ENCODE measurements at places on chromosomes 7 and 10.

DNA sequence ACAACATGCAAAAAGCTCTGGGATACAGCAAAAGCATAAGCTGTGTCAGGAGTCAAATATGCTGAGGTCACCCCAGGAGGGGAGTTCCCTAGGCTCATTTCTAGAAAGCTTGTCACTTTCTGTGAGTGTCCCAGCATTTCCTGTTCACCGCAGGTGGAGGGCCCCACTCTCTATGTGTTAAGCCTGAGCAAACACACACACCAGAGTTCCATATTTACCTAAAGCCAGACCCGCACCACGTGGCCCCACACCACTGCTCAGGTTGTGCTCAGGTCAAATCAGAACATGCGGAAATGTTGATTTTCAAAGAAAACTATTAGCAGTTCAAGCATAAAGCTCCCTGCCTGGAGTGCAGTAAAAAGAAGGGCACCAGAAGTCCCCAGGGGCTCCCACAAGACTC, 259.6 kb upstream of the PPP2R2D start:
- DNase-seq: no peak

- no peak for DNase-seq
Observed at GRCh38 chr7:132063800-132064199, 507.4 kb upstream of the PODXL start.

GRCh38 chr10:7053195-7053594, 357.6 kb downstream of the SFMBT2 start:
- no peak for DNase-seq

- no peak for DNase-seq
Observed at GRCh38 chr7:1355568-1356340, 103.5 kb downstream of the MICALL2 start.

GRCh38 chr10:8182806-8183205, 128.3 kb downstream of the GATA3 start:
- no peak for DNase-seq

- no peak for DNase-seq
Observed at GRCh38 chr10:113057948-113058522, 108.0 kb downstream of the TCF7L2 start.

DNA sequence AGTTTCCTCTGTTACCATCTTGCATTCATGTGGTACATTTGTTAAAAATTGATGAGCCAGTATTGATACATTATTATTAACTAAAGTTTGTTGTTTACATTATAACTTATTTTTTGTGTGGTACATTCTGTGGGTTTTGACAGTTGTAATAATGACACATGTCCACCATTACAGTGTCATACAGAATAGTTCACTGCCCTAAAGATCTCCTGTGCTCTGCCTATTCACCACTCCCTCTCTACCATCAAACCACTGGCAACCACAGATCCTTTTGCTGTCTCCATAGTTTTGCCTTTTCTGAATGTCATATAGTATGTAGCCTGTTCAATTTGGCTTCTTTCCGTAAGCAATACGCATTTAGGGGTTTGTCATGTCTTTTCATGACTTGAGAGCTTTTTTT, 156.9 kb downstream of the PHF14 start:
- no peak for DNase-seq

- peak; percentile 58 for DNase-seq
Observed at GRCh38 chr7:131109759-131110296, 217.8 kb upstream of the MKLN1 start.

DNA sequence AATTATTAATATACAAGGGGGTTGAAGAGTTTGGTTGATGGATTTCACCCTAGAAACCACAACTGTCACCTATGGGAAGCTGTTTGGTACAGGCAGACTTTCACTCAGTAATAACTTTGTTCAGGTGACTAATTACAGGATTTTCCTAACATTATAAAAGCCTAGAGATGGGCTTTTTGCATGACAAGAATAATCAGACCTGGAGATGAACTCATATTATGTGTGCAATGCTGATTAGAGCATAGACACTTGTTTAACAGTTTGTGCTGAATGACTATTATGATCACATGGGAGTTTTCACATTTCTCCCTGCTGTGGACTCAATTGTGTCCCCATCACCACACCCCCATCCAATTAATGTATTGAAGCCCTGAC, 90.2 kb upstream of the STEAP4 start:
- DNase-seq: no peak

- DNase-seq: no peak
Observed at GRCh38 chr10:1543596-1543995, 193.7 kb downstream of the ADARB2 start.

DNA sequence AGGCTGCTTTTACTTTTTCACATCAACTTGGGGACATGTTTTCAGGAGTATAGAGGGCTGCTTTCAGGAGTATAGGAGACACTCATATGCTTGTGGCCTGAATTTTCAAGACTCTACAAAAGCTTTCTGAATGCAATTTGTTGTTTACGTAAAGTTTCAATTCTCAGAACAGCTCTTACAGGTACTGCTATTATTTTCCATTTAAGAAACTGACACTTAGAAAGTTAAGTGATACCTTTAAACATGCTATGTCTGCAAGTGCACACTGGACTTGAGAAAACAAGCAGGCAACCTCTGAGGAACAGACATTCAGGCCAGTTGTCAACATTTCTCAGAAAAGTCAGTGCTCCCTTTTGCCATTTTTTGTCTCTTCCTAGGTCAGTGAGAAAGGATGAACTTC, 70.0 kb upstream of the PHYHIPL start:
- DNase-seq: no peak

DNA sequence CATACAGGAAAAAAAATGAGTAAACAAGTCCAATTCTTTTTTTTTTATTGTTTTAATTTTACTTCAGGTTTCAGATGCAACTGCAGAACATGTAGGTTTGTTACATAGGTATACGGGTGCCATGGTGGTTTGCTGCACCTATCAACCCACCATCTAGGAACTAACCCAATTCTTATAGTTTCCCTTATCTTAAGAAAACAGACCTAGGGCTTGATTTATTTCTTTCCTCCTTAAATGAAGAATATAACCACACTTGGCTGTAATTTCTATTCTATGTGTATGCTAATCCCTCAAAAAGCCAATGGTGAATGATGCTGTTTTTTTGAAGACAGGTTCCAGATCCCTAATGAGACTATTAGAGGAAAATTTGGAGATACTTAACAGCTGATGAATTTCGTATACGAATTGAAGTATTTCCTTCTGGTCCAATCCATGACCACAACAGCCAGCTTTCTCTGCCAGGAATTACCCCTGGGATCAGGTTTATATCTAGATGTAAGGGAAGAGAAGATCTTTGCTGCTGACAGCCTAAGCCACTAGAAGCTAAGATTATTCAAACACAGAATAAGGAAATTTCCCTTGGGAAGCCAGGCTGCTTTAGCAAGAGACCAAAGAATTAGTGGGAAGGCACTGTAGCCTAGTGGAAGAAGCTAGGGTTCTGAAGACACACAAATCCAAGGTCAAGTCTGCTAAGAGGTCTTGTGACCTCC, 115.8 kb downstream of the INHBA start:
- DNase-seq: no peak

DNA sequence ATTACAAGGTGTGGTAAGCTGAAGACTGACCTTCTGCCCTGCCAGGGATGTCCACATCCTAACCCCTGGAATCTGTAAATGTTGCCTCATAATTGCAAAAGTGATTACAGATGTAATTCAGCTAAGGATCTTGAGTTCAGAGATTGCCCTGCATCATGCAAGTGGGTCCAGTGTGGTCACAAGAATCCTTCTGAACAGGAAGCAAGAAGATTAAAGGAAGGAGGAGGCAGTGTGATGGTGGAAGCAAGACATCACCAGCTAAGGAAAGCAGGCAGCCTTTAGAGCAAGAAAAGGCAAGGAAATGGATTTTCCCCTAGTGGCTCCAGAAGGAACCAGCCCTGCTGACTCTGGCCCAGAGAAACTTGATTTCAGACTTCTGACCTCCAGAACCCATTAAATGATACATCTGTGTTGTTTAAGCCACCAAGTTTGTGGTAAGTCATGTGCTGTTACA, 78.1 kb downstream of the USP6NL start:
- no peak for DNase-seq

GRCh38 chr7:50557099-50557498, 8.1 kb downstream of the DDC start:
- no peak for DNase-seq

DNA sequence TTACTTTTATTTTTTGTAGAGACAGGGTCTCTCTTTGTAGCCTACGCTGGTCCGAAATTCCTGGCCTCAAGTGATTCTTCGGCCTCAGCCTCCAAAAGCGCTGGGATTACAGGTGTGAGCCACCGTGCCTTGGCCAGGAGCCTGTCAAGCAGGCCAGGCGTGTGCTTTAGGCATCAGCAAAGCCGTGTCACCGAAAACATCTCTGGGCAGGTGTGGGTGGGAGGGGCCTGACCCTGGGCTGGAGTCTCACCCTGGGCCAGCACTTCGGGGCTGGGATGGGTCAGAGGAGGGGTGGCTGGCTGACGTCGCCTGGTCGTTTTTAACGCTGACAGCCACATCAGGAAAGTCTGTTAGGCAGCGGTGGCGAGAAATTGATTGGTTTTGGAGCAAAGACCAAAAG, 80.9 kb downstream of the UNCX start:
- no peak for DNase-seq

DNA sequence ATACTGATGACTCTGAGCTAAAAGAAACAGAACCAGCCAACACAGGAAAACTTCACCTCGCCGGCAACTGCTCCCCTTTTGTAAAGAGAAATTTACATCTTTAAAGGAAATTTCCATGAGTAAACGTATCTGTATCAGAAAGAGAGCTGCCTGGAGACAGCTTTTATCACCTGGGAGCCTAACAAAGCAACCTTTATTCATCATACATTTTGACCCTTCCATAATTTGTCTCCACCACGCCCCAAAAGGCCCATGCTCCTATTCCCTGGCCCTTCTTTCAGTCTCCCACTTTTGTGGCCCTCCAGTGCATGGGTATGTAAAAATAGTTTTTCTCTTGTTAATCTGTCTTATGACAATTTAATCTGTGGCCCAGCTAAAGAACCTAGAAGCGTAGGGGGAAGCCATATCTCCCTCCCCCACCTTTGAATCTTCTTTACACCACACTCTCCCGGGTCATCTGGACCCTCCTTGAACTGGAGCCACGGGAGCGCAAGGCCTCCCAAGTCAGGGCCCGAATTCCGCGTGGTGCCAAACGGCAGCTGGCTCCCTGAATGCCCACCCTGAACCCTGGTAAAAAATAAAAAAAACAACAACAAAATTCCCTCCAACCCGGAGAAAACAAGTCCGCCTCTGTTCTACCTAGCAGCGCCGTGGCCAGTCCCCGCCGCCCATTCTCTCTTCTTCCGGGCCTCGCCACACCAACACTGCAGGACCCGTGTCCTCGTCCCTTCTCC, 15.4 kb upstream of the FKBP9 start:
- DNase-seq: no peak

GRCh38 chr7:51774178-51774577, 457.6 kb upstream of the COBL start:
- no peak for DNase-seq

- peak; percentile 27 for DNase-seq
Observed at GRCh38 chr10:71696628-71697326, 22.8 kb downstream of the C10orf105 start.

- DNase-seq: no peak
Observed at GRCh38 chr7:134452991-134453473, 5.9 kb downstream of the AKR1B1 start.

DNA sequence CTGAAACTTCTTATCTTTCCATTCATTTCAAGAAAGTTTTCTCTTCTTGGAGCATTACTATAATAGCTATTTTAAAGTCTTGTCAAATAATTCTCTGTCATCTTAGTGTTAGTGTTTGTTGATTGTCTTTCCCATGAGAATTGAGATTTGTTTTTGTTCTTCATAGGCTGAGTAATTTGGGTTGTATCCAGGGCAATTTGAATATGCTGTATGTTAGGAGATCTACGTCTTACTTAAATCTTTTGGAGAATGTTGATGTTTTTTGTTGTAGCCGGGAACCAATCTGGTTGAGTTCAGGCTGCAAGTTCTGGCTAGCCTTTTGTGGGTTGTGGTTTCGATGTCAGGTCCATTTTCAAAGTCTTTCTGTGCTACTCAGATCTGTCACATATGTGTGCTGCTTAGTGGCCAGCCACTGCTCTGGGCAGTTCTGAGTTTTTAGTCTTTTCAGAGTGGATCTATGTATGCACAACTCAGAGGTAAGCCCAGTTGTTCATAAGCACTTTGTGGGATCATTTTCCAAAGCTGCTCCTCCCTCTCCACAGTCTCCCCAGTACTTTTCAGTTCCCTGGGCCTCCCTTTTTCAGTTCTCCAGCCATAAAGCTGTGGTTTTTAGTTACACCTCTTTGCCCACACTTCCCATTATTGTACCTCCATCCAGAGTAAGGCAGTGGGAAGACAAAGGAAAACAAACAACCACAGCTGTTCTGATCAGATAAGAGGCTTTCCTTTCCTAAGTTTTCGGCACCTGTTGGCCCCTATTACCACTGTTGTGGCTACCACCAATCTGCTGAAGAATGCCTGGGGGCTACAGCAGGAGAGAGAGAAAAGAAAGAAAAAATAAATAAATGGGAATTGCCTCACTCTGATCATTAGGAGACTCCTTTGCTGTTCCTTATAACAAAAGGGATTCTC, 4.7 kb upstream of the CCNJ start:
- DNase-seq: no peak

DNA sequence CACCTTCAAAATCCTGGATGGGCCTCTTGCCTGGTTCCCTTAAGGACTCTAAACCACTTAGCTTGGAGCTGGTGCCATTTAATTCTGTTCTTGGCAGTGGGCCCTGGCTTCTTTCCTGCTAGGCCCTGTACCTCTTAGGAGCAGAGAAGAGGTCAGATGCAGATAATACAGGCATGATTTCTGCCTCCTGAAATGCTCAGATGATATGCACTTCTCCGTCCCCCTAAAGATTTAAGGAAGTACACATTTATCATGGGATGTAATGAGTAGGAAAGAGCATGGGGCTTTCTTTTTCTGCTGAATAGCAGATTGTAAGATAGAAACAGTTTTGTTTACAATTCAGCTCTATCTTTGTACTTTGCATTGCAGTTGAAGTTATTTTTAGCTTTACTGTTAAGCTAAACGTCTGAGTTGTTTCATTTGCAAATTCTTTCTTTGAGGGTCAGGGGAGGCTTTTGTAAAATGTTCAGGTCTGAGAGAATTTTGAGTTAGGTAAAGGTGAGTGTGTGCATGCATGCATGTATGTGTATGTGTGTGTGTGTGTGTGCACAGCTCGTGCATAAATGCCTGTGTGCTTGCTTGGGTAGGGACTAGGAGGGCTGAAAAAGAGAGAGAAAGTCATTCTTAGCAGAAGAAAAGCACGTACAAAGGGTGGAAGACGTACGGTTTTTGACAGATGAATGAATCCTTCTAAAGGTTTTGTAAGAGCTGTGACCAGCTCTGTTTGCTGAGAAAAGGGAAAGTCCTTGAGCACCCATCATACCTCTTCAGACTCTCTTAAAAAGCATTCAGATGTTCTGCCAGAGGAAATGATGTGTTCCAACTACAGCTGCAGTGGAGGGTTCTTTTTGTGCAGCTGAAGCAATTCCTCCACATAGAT, 364.2 kb downstream of the AUTS2 start:
- no peak for DNase-seq

GRCh38 chr10:31426401-31426800, 107.4 kb downstream of the ZEB1 start:
- DNase-seq: no peak

- DNase-seq: no peak
Observed at GRCh38 chr10:50990568-50991455, 83.5 kb upstream of the PRKG1 start.
